Stimulated activated CD4-positive, alpha-beta T cell treated with anti-CD3 and anti-CD28 coated beads, Interleukin-12 subunit alpha, Interleukin-12 subunit beta, amount 100 ng/mL, for 48 hours (primary cell): ENCODE measurements at places on chromosomes 6 and 20.

DNA sequence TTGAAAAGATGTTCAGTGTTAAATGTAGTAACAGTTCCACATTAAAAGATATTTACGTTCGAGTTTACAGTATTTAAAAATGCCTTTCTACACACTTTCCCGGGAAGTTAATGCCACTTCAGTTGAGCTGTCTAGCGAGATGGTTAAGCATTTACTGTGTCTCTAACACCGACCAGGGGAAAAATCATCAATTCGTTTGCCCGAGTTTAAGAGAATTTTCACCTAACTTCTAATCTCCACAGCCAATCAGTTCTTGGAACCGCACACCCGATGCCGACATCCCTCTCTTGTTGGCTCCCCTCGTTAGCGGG, 58.2 kb downstream of the FAM217A start:
- DNase-seq = no peak

- no peak for DNase-seq
Measured at GRCh38 chr6:131060311-131060710, 2.7 kb downstream of the EPB41L2 start.

DNA sequence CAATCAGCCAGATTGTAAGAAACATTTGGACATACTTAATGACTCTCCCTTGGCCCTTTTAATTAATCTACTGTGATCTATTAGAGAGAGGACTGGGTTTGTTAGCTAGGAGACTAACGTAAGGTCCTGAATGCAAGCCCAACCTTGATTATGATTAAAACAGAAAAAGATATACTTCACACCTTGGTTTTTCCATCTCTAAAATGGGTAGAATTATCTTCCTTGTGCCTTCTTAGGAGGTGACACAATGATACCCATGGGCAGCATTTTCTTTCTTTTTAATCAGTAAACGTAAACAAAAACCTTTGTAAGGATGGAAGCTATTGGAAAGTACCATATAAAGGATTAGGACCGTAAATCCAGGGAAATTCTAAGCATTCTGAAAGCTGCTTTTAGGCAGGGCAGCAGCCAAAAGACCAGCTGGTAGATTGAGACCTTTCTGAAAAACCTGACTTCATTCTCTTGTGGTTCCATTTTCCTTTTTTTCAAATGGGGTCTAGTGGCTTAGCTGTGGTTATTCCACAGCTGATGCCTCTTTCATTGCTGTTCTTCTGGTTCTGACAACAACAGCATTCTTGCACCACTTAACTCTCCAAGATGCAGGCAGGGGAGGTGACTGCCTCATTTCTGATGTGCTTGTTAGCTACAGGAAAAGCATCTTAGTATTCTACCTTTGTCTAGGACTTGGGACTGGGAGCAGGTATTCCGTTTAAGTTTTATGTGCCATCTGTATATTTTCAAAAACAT, 27.4 kb downstream of the RREB1 start:
- no peak for DNase-seq

- DNase-seq = no peak
Measured at GRCh38 chr20:41335591-41335990, 5.0 kb upstream of the LPIN3 start.

DNA sequence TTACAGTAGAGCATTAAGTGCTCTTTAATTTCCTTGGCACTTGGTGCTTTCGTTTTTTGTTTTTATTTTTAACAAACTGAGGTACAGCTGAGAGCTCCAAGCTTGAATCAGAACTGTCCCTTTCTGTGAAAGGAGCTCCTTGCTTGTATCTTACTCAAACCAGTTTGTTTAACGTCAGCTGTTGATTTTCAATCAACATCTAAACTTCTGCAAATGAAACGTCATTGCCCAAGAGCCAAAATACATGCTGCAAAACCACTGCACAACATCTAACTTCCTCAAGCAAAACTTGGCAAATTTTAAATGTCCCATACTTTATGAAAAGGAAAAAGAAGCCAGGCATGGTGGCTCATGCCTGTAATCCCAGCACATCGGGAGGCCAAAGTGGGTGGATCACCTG, 15.2 kb downstream of the VNN2 start:
- no peak for DNase-seq

DNA sequence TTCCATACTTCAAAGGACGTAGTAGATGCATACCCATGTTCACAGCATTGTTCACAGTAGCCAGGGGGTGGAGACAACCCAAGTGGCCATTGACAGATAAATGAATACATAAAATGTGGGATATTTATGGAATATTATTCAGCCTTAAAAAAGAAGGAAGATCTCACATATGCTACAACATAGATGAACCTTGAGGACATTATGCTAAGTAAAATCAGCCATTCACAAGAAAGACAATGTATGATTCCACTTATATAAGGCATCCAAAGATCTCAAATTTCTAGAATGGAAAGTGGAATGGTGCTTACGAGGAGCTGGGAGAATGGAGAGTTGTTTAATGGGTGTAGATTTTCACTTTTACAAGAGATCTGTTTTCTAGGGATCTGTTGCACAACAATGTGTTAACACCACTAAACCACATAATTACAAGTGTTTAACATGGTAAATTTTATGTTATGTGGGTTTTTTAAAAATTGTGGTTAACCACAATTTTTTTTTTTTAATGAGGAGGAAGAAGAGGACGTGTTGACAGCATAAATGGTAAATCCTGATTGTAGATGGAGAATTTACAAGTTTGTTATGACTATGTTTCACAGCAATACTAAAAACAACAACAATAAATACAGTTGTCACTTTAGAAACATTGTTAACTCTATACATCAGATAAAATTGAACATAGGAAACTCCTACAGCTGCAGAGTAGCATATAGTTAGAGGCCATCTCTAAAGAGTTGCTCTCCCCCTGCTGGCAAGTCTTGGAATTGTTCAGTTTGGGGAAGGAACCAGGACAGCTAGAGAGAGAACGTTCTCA, 41.6 kb downstream of the CCN2 start:
- DNase-seq = peak; percentile 40

- DNase-seq = no peak
Measured at GRCh38 chr6:47502920-47503319, 25.3 kb downstream of the CD2AP start.

DNA sequence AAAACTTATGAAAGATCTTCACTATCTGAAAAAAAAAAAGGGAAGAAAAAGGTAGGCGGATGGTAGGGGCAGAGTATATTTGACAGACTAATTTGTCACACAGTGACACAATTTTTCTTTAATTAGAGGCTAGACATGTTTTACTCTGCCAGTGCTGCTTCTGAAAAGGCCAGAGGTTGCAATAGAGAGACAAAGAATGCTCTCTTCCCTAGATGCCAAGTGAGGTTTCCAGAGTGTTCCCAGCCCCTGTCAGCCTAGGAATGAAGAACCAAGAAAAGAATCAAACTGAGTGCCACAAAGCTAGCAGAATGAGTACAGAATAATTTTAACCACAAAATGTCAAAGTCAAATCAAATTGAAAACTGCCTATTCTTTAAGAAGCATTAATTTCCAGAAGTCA, 13.0 kb downstream of the PNISR start:
- no peak for DNase-seq

DNA sequence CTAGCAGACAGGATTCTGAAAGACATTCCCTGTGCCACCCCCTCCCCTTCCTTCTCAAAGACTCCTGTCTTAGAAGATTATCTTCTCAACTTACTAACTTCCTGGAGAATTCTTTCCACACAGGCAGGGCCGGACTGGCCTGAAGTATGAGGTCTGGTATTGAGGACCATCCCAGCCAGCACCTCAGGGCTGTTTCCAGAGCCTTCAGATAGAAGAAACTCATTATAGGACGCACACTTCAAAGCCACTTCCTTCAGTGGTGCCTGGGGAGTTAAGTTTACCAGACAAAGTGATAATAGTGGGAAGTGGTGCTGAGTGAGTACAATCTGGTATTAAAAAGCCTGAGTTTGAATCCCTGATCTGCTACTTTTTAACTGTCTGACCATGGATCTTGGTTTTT, 15.6 kb downstream of the KCNS1 start:
- DNase-seq = no peak

GRCh38 chr20:19497064-19497463, 261.0 kb upstream of the RIN2 start:
- DNase-seq = no peak
